ENCODE measurements at places on chromosomes 5 and 9.
A peak's percentile ranks its signal among the peaks of the same experiment; 100 is the strongest.

GRCh38 chr9:111936391-111936790 lies 39.8 kb downstream of the UGCG start:
- DNase-seq: no peak

GRCh38 chr5:108521841-108522506 lies 140.1 kb upstream of the FBXL17 start:
- DNase-seq: peak; percentile 44

DNA sequence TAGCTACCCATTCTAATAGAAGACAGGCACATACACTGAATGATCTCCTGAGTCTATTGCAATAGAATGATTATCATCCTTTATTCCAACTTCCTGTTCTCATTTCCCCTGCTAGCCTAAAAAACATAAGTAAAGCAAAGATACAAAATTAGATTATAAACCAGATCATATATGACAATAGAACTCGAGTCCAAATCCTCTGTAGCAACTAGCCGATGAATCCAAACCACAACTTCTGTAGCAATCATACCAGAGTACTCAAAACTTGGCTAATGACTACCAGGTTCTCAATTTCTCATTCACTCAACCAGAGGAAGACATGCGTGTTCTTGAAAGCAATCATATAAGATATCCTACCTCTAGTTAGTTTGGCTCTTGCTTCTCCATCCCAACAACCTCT lies 622.1 kb downstream of the PSAT1 start:
- no peak for DNase-seq

DNA sequence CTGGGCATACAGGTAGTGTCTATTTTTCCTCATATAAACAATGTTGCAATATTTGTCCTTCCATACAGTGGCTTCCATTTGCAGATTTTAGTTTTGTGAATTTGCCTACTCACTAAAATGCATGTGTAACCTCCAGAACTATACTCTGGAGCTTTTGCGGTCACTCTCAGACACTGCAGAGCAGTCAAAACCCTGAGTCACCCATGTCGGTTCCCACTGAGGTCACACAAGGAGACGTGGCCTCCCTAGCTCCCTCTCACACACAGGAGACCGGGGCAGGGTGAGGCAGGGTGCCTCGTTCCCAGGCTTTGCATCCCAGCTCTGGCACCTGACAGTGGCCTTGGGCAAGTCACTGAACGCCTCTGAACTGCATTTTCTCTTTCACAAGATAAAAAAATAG lies 55.5 kb upstream of the ZNF354A start:
- no peak for DNase-seq

DNA sequence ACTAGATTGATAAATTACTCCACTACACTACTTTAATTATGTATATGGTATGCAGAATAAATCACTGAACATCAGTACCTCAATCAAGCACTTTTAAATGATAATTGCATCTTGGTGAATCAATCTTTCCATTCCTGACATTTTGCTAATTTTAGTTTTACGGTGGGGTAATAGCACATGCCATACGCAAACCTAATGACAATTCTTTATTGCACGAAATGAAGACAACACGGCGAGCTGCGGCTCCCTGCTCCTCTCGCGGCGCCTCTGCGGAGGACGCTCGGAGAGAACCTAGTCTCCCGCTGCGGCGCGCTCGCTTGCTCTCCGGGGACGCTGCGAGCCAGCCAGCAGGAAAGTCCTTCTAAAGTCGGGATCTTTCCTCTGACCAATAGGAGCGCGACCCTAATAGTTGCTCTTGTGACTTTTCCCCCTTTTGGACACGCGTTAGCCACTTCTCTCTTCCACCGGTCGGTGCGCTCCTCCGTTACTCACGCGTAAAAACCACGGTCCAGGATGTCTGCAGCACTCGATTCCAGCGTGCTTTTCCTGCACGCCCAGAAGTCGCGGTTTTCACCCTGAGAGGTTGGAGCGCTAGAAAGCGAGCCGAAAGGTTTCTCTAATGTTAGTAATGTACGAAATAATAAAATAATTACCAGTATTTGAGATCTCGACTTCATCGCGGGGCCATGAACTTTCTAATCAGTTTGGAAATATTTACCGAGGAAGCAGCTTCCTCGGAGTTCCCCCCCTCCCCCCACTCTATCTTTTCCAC lies 1.0 kb upstream of the MEF2C start:
- no peak for DNase-seq

DNA sequence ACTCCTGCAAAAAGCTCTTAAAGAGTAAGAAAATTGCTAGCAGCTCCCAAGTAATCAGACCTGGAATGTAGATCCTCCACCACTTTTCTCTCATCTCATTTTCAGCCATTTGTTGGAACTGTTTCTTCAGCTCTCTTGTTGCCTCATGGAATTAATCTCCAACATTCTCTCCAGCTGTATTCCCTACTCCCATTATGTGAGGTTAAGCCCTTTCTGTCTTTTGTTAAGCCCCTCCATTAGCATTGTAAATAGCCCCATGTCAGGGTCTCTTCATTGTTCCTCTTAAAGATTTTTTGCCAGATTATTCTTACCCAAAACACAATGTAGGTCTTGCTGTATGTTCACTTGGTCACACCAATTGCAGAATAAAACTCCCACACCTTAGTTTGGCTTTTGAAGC lies 119.8 kb downstream of the PLPPR1 start:
- DNase-seq: no peak

All from renal cortex interstitium (tissue), 15 donors.